Left cardiac atrium (tissue), 4 donors: ENCODE measurements at places on chromosomes 11 and 22. TPM values are rescaled to one million over a fixed set of nuclear protein-coding genes. Genes with fewer than 3 reads are reported as not detected.
A peak's percentile ranks its signal among the peaks of the same experiment; 100 is the strongest.

- DNase-seq: no peak
Measured at GRCh38 chr11:60918251-60918938, 4.4 kb downstream of the TMEM109 start.

DNA sequence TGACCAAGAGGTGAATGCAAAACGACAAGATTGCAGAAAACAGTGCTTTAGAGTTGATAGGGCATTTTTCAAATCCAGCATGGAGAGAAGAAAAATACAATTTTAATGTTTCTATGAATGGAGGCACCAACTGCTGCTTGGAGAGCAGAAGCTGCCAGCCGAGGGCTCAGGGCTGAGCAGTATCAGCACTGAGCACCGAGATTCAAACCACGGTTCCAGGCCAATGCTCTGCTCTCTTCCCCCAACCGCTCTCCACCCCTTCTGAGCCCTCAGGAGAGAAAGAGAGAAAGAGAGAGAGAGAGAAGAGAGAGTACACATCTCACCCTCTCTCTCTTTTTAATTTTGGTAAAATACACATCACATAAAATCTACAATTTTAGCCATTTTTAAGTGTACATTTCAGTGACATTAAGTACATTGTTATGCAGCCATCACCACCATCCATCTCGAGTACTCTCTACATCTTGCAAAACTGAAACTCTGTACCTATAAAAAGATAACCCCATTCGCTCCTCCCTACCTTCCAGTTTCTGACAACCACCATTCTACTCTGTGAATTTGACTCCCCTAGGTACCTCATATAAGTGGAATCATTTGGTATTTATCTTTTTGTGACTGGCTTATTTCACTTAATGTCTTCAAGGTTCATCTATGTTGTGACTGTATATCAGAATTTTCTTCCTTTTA is 333.3 kb downstream of the MIAT start:
- no peak for DNase-seq

GRCh38 chr11:63922673-63923192 is 5.8 kb upstream of the RCOR2 start:
- DNase-seq: no peak

GRCh38 chr22:39144101-39144767 is 8.2 kb downstream of the CBX7 start:
- DNase-seq: no peak

- DNase-seq: no peak
Measured at GRCh38 chr11:93481279-93481678, 61.9 kb downstream of the SMCO4 start.

DNA sequence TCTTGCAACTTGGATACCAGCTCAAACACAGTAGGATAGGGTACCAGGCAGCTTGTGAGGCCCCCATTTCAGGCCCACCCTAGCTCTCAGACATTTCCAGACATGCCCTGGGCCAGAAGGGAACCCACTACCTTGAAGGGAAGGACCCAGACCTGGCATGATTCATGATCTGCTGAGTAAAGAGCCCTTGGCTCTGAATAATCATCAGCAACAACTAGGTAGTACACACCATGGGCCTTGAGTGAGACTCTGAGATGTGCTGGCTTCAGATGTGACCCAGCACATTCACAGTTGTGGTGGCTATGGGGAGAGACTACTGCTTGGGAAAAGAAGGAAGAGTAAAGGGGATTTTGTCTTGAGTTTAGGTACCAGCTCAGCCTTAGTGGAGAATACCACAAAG is 23.6 kb downstream of the JRKL start:
- no peak for DNase-seq

- peak; percentile 55 for DNase-seq
Measured at GRCh38 chr11:44824300-44824704, 97.5 kb downstream of the TSPAN18 start.

GRCh38 chr22:24803064-24803542 is 2.9 kb upstream of the SGSM1 start:
- DNase-seq: peak; percentile 43

DNA sequence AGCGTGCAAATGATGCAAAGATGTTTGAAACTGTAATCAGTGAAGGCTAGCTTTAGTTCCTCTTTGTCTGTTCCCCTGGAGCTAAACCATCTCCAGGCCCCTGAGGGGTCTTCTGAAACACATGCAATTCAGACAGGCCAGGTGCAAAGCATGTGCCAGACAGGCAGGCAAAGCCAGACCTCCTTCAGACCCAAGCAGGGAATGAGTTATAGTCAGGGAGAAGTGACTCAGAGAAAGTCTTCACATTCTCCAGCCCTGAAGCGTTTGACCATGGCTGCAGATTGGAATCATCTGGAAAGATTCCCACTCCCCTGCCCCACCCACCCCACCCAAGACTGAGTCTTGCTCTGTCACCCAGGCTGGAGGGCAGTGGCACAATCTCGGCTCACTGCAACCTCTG is 187.0 kb upstream of the ISX start:
- DNase-seq: no peak

DNA sequence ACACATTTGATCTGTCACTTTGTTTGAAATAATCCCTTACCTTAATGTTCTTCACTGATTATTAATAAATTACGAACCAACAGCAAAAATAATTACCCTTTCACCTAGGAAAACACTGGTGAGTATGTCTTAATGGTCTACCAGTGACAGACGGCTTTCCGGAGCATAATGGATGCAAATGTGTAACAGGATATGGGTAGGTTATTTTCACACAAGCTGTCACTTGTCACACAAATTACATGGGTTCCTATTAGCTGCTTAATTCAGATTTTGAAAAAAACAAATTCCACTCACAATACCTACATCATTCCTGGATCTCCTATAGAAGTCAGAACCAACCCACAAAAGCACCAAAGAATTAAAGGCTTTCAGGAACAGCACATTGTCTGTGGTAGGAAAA is 127.9 kb downstream of the WT1 start:
- no peak for DNase-seq

GRCh38 chr22:35482311-35482710 is 58.3 kb upstream of the RASD2 start:
- DNase-seq: no peak

- peak; percentile 55 for DNase-seq
Measured at GRCh38 chr22:49853981-49854831, 562 bp downstream of the ZBED4 start.

DNA sequence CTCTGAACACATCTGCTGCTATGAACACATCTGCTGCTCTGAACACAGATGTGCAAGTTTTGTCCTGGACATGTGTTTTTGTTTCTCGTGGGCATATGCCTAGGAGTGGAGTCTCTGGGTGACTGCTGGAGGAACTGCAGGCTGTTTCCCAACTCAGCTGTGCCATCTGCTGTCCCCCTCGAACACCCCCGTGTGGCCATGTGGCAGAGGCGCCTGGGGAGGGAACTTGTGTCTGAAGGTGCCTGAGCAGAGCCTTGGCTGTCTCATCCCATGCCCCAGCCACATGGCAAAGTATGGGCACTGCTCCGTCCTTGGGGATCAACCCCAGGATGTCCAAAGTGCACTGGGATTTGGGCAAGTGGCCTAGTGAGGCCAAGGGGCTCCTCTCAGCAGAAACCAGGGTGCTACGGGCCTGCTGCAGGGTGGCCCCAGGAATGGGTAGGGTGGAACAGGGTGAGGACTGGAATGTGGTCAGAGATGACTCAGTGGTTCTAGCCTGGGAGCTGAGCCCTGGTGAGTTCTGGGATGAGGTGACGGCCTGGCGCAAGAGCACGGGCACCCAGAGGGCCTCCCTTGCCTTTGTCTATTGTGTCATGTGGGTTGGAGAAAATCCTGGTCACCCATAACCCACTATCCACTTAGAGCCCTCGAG is 14.7 kb downstream of the GATD1 start:
- DNase-seq: no peak

GRCh38 chr22:49322861-49323622 is 504.6 kb downstream of the BRD1 start:
- DNase-seq: no peak

- DNase-seq: no peak
Measured at GRCh38 chr22:31305194-31305593, 12.9 kb upstream of the PIK3IP1 start.

DNA sequence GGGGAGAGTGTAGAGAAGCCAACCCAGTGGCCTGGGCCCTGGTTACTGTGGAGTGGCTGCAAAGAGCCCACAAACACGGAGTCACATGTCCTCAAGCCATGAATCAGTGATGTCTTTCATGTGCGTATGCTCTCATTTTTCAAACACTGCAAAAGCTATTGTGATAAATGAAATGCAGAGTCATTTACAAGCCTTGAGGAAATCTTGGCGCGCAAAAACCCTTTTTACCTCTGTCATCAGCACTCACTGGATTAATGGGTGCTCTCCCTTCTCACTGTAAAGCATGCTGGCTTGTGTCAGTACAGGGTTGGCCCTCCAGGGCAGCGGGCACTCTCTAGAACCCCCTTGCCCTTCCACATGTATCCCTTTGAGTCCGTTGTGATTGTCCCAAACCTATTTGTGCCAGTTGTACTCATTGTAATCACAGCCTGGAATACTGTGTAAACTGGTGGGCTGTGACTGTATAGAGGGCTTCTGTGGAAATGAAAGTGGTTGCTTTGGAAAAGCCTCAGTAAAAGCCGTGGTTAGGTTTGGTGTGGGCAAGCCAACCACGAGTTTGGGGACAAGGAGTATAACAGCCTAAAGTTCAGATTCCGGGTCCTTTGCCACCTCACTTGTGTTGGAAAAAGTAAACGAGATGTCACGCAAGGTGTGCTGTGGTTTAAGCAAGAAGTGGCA is 10.4 kb downstream of the GNAZ start:
- DNase-seq: no peak

GRCh38 chr11:65431451-65432099 is 9.0 kb downstream of the NEAT1 start:
- no peak for DNase-seq

DNA sequence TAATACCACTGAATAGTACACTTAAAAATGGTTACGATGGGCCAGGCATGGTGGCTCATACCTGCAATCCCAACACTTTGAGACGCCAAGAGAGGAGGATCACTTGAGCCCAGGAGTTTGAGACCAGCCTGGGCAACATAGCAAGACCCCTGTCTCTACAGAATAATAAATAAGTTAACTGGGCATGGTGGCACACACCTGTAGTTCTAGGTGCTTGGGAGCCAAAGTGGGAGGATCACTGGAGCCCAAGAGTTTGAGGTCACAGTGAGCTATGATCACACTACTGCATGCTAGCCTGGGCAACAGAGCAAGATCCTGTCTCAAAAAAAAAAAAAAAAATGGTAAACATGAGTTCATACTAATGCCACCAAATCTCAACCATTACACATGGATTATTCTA is 61.3 kb downstream of the CD6 start:
- no peak for DNase-seq

- DNase-seq: no peak
Measured at GRCh38 chr11:72072348-72072747, 8.0 kb downstream of the NUMA1 start.

DNA sequence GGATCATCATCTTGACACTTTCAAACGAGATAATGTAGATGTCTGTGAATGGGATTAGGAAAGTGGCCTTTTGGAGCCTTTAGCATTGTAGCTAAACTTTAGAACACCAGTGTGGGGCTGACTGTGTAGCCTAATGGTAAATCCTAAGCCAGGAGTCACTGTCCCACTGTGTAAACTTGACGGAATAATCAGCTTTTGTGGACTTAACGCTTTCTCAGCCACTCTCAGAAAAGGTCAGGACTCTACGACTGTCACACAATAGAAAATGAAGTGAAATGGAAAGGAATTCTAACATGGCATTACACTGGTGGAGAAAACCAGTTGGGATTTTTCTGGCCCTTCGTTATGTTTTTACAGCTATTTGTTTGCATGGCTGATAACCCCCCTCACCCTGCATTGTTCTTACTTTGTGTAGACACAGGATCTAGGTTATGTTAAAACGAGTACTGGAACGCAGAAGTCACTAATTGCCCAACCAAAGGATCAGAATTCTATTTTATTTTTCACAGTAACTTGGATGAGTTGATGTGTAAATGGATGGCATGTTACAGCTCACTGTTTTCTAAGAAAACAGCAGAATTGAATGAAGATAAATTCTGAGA is 22.0 kb upstream of the GRAMD1B start:
- DNase-seq: no peak

- DNase-seq: no peak
Measured at GRCh38 chr11:46348566-46349401, 1.5 kb downstream of the DGKZ start.

DNA sequence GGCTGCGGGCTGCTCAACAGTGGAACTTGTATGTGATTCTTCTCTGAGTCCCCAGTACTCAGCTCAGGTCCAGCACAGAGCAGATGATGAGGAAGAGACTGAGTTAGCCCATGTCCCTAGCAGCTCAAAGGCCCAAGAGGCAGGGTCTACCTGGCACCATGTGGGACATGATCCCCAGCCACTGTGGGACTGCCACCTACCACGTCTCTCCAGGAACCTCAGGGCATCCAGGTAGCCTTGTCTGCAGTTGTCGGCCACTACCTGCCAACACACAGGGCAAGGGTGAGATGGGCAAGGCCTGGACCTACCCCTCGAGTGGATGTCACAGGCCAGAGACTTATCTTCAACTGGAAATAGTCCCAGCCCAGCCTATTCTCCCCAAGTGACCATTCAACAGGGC is 4.4 kb downstream of the PNPLA5 start:
- no peak for DNase-seq

DNA sequence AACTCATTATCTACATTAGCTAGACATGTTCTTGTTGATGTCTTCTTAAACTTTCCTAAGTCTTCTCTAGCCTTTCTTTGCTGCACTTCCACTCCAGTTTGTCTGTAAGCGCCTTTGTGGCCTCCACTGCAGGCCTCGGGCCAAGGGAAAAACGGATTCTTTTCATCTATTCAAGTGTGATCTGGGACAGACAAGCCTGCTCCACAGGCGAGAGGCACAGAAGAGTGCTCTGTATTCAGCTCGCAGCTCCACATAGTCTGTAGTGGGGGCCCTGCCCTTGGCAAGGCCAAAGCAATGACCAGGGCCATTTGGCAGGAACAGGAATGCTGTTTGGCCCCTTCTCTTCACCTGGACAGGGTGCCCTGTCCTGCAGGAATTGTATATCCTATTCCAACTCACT is 84.1 kb upstream of the BARX2 start:
- DNase-seq: no peak

DNA sequence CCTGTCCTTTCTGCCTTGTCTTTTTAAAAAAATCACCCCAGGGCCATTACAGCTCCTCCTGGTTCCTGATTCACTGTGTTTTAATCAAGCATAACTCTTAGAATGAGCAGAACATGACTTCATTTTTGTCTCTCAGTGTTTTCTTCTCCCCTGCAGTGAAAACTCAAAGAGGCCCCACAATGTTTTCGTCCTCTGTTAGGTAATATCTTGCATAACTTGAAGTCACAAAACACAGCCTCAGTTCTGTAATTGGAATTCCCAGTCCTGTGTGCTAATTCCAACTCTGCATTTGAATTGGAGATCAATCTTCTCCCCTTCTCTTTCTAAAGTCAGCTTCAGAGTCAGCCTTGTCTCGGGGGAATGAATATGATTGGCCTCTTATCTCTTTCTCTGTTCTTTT is 186.5 kb upstream of the NAV2 start:
- DNase-seq: no peak

- no peak for DNase-seq
Measured at GRCh38 chr11:6333095-6333494, 12.8 kb upstream of the CAVIN3 start.

- no peak for DNase-seq
Measured at GRCh38 chr11:73234471-73235181, 16.5 kb downstream of the P2RY2 start.

TBX10 gene
- not detected for total RNA-seq

OR5M3 gene
- not detected for total RNA-seq

OR2D3 gene
- total RNA-seq: not detected

ANGPTL5 gene
- 1.4 TPM for total RNA-seq

HOATZ gene
- total RNA-seq: not detected

INPP5J gene
- 13.3 TPM for total RNA-seq

SLC25A1 gene
- total RNA-seq: 39.0 TPM

MS4A2 gene
- total RNA-seq: 1.7 TPM

C22orf42 gene
- total RNA-seq: not detected
